ENCODE measurements at places on chromosomes 1 and 21.

DNA sequence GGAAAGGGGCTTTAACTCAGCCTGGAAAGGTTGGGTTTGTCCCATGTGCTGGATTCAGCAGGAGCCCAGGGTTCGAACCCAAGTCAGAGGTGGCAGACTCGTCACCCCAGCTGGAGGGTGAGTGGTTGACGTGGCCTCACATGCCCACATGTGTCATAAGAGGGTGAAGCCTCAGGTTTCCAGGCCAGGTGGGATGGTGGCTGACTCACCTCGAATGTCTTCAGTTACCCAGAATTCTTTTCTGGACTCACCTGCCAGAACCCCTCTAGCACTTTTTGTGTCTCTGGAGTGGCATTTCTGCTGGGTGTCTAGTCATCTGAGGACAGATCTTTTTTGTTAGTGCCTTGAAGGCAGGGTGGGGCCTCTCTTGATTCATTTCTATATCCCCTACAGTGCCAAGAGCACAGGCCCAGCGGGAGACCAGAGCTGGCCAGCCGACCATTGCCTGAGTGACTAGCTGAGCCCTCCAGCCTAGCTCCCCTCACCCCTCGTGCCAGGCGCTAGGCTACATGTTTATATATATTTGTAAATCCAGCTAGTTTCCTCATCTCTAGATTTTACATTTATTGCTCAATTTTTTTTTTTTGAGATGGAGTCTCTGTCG is 28.1 kb downstream of the IL6R start:
- no peak overlapping the region for H3K4me3 ChIP-seq
- no peak for DNase-seq
- H3K27ac ChIP-seq = no peak overlapping the region
- no peaks in the 10 kb centered on the region for H3K36me3 ChIP-seq
- H3K4me1 ChIP-seq = peaks cover 25% of the 10 kb centered on the region

DNA sequence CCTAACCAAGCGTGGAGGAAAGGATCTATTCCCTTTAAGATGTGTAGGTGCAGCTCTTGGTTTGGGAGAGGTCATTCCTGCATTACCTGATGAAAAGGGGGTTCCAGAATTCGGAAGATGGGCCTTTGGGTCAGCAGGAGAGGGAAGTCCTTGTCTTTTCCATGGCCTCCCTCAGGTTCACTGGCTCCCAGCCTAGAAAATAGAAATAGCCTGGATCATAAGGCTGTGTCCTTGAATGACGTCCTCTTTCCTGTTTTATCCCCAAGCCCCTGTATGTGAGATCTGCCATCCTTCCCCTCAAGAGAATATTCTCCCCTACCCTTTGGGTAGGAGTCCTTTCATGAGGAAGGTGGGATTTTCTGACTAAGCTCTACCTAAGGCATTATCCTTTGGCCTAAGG is 14.5 kb upstream of the RPS8 start:
- DNase-seq = no peak
- H3K36me3 ChIP-seq = peaks cover 17% of the 10 kb centered on the region
- H3K27ac ChIP-seq = no peak overlapping the region

GRCh38 chr21:42320791-42321190 is 5.6 kb upstream of the TFF3 start:
- peak; percentile 49 for DNase-seq
- H3K4me1 ChIP-seq = peaks cover under 1% of the 10 kb centered on the region
- H3K4me3 ChIP-seq = no peak overlapping the region
- no peaks in the 10 kb centered on the region for H3K36me3 ChIP-seq
- H3K27me3 ChIP-seq = peaks cover 16% of the 10 kb centered on the region

- no peak overlapping the region for H3K4me3 ChIP-seq
- no peaks in the 10 kb centered on the region for H3K4me1 ChIP-seq
- no peaks in the 10 kb centered on the region for H3K36me3 ChIP-seq
- H3K27ac ChIP-seq = no peak overlapping the region
Measured at GRCh38 chr21:14273736-14274538, 58.0 kb downstream of the RBM11 start.

DNA sequence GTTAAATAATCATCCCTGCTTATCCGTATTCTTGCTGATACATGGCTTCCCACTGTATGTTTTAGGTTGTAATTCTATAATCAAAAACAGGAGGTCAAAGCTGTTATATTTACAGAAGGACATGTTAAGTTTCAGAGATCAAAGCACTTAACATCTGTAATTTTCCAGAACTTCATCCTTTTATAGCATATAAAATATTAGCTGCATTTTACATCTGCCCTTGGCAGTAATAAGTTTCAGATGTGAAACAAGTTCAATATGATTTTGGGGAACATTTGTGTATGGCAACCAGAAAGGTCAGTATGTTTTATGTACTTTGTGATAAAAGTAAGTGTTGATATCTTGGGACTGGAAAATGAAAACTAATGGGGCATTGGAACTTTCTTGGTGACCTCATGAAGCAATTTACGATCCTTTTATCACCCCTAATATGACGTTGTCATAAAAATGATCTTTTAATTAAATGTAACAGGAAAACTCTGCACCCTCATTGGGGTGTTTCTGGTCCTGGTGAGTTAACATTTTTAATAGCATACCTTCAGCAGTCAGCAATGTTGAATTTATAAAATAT is 449.6 kb downstream of the GPATCH2 start:
- H3K4me3 ChIP-seq = no peak overlapping the region
- H3K4me1 ChIP-seq = peaks cover 6% of the 10 kb centered on the region
- H3K27me3 ChIP-seq = peaks cover 24% of the 10 kb centered on the region
- H3K36me3 ChIP-seq = no peaks in the 10 kb centered on the region

DNA sequence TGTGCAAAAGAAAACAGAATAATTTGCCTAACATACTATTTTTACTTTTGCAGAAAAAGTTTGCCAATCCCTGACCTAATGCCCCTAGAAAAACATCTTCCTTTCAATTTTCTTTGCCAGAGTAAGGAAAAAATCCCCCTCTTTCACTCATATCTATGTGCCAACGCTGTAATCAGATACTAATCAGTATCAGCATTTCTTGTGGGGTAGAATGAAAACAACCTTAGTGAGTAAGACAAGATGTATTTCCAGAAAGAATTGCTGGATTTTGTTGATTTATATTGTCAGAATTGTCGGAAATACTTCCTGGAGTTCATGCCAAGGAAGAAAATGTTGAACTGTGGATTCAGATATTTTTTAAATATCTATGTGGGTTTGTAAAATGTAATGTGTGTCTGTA is 1893.8 kb downstream of the NCAM2 start:
- no peak for DNase-seq
- no peaks in the 10 kb centered on the region for H3K36me3 ChIP-seq
- H3K27ac ChIP-seq = no peak overlapping the region
- peaks cover 4% of the 10 kb centered on the region for H3K4me1 ChIP-seq

DNA sequence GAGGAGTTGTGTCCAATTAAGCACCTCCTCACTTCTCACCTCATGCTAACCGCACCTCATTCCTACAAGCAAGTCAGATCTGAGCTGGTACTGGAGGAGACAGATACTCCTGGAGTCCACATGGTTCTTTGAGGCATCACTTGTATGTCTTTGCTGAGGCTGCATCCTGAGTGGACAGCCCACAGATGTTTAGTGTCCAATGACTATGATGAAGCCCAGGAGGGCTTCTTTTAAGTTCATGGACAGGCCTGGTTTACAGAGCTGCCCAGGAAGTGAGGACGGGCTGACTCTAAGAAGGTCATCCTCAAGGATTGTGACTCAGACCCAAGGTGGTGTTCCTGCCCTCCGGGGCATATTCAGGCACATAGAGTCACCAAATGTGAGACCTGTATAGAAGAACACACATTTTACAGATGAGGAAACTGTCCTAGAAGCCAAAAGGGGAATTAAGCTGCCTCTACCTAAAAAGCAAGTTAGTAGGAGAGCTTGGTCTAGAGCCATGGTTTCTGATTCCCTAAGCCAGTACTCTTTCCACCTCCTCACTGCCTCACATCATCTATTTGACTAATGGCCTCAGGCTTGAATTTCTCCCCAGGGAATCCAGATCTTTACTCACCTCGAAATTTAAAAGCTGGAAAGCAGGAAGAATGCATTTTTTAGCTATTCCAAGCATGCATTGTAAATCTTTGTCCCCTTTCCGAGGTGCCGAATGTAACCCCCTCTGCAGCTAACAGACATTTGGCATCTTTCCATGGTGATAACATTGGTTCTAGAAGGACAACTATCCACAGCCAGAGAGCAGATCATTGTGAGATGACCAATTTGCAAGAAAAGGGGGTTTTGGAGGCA is 228.1 kb downstream of the OMA1 start:
- H3K27ac ChIP-seq = no peak overlapping the region
- H3K4me3 ChIP-seq = no peak overlapping the region
- H3K4me1 ChIP-seq = no peaks in the 10 kb centered on the region
- DNase-seq = no peak

DNA sequence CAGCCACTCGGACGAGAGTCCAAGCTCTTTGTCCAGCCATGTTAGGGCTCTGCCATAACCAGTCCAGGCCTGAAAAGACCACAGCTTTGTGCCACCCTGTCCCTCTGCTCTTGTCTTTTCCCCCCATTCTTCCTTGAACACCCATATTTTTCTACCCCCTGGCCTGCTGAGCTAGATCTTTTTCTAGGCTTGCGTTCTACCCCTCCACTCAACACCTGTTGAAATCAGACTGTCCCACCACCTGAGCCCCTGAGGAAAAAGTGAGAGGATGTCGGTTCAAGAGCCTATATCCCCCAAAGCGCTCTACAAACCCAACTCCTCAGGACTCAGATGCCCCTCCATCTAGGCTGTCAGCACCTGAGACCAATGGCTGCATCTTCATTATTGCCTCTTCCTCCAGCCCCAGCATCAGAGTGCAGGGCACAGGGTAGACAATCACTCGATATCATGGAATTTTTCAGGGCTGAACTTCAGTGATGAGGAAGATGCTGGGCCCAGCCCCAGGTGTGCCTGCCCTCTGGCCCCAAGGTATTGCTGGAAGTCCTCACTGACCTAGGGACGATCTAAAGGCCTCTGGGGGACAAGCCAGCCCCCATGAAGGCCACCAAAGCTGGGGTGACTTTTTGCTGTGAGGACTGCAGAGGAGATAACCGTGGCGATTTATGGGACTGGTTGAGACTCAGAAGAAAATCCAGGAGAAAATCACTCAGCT is 75.3 kb downstream of the CD247 start:
- H3K36me3 ChIP-seq = no peaks in the 10 kb centered on the region
- peaks cover 34% of the 10 kb centered on the region for H3K27me3 ChIP-seq
- DNase-seq = peak; percentile 42
- H3K4me1 ChIP-seq = peaks cover 14% of the 10 kb centered on the region
- no peak overlapping the region for H3K27ac ChIP-seq
- no peak overlapping the region for H3K4me3 ChIP-seq

DNA sequence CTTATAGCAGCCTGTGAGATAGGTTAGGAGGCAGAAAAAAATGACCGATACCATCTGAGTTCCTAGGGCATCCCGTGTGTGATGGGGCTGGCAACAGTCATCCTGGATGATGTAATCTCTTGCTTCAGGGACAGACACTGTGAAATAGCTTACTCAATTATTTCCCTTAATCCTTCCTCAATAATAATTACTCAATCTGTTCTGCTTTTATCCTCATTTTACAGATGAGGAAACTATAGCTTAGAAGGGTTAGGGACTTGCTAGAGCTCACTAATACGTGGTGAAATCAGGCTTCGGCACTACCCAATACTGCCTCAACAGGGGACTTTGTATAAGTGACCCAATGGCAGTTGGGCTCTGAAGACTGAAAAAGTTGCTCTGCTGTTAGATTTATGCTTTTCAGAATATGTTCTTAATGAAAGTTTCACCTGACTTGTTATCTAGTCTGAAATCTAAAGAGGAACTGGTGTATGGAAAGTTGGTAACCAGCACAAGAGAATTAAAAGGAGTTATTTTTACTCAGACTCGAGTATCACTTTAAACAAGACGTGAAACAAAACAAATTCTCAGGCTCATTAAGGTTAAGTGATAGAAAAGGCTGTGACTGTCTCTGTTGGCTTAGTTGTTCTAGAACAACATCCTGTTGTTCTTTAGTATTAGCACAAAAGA is 14.4 kb downstream of the CD55 start:
- peaks cover 6% of the 10 kb centered on the region for H3K4me1 ChIP-seq
- no peaks in the 10 kb centered on the region for H3K27me3 ChIP-seq
- H3K4me3 ChIP-seq = no peak overlapping the region
- H3K36me3 ChIP-seq = peaks cover 31% of the 10 kb centered on the region
- H3K27ac ChIP-seq = peak overlapping the region; percentile 78

DNA sequence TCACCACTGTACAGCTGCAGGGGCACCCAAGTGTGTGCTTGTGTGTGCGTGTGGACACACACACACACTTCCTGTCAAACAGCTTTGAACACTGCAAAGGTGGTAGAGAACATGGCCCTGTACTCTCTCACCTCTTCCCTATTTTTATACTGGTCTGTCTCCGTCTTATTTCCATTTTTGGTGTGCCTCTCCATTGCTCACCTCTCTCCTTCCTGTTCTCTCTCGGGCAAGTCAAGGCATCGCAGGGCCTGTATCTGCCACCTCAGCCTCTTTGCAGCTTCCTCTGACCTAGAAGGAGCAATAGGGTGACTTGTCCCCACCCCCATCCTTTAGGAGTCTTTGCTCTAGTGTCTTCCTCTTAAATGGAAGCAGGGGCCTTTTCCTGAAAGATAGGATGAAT is 2.2 kb downstream of the SMCP start:
- no peak overlapping the region for H3K4me3 ChIP-seq
- no peaks in the 10 kb centered on the region for H3K4me1 ChIP-seq
- no peak for DNase-seq
- no peaks in the 10 kb centered on the region for H3K36me3 ChIP-seq
- no peak overlapping the region for H3K27ac ChIP-seq

DNA sequence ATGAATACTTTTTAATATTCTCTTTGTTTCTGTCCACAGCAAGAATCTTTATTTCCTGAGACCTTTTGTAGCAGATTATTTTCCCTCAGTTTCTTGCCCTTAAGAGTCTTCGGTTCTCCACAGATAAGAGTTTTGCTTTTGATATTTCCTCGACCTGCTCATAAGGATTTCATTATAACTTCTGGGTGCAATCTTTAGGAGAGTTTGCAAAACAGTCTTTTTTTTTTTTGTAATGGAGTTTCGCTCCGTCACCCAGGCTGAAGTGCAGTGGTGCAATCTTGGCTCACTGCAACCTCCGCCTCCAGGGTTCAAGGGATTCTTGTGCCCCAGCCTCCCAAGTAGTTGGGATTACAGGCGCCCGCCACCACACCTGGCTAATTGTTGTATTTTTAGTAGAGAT is 10.1 kb upstream of the UBE4B start:
- H3K27me3 ChIP-seq = no peaks in the 10 kb centered on the region
- no peak for DNase-seq
- H3K36me3 ChIP-seq = no peaks in the 10 kb centered on the region

All from type B pancreatic cell (in vitro differentiated cells).